GM12892 (cell line): ENCODE measurements at places on chromosomes 16 and 17.

GRCh38 chr16:46709469-46710005 lies 20.1 kb downstream of the ORC6 start:
- no peak for DNase-seq

GRCh38 chr17:38738007-38738662 lies 8.0 kb downstream of the CISD3 start:
- no peak for DNase-seq

- DNase-seq, result no peak
Measured at GRCh38 chr17:38549285-38549684, 56.5 kb downstream of the SRCIN1 start.

- no peak for DNase-seq
Measured at GRCh38 chr16:10652730-10653590, 41.8 kb downstream of the TEKT5 start.

DNA sequence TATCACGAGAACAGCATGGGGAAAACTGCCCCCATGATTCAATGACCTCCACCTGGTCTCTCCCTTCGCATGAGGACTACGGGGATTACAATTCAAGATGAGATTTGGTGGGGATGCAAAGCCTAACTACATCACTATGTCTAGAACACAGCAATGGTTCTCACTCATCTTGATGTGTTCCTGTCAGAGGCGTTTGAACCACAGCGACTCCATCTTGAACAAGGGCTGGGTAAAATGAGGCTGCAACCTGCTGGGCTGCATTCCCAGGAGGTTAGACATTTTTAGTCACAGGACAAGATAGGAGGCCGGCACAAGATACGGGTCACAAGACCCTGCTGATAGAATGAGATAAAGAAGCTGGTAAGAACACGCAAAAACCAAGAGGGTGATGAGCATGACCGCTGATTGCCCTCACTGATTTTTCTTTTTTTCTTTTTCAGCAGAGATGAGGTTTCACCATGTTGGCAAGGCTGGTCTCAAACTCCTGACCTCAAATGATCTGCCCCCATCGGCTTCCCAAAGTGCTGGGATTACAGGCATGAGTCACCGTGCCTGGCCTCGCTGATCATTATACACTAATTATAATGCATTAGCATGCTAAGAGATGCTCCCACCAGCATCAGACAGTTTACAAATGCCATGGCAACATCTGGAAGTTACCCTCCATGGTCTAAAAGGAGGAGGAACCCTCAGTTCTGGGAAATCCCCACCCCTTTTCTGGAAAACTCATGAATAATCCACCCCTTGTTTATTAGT lies 3.0 kb upstream of the PPY start:
- DNase-seq, result no peak

DNA sequence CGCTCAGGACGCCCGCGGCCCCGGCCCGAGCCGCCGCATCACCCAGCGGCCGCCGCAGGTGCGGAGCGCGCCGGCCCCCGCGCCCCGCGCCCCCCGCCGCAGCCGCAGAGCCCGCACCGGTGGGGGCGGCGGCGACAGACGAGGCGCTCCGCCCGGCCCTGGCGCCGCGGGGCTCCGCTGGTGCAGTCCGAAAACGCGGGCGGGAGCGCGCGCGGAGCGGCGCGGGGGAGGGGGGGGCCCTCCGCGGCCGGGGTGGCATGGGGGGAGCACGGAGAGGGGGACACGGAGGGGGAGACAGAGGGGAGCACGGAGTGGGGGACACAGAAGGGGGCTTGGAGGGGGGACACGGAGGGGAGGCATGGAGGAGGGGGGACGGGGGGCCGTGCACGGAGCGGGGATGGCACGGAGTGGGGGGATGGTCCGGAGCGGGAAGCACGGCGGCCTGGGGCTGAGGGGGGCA lies at the start of gene AATK:
TSS of gene AATK (minus strand) at position 189 of the 460 bp plus-strand sequence. CDS start 229 bp downstream, outside the sequence.
- no peak for DNase-seq

DNA sequence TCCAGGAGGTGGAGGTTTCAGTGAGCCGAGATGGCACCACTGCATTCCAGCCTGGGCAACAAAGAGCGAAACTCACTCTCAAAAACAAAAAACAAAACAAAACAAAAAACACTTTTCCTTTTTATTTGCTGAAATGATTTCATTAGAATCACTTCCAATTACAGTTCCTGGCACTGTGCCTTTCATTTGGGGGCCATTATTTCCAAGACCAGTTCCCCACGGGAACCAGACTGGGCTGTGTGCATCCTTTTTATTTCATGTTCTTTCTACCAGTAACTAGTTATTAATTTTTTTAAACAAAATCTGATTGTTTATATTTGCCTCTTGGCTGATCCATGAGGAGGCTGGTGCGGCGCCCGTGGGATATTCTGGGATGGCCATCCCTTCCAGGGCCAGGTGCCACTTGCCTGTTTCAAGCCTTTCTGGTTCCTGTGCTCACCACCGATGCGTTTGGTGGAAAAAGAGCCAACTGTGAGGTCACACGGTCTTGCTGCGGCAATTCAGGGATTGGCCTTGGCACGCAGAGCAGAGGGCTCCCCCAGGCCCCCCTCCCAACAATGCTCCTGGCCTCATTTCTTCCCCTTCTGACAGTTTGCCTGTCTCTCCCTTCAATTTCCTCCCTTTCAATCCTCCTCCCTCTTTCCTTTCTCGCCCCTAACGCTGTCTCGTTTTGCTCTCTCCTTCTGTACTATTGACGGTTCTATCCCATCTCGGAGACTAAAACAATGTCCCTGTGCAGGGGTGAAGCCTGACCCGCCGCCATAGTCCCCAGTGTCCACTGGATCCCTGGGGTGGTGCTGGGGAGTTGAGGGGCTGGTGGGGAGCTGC lies 13.4 kb downstream of the UBALD1 start:
- DNase-seq, result no peak

DNA sequence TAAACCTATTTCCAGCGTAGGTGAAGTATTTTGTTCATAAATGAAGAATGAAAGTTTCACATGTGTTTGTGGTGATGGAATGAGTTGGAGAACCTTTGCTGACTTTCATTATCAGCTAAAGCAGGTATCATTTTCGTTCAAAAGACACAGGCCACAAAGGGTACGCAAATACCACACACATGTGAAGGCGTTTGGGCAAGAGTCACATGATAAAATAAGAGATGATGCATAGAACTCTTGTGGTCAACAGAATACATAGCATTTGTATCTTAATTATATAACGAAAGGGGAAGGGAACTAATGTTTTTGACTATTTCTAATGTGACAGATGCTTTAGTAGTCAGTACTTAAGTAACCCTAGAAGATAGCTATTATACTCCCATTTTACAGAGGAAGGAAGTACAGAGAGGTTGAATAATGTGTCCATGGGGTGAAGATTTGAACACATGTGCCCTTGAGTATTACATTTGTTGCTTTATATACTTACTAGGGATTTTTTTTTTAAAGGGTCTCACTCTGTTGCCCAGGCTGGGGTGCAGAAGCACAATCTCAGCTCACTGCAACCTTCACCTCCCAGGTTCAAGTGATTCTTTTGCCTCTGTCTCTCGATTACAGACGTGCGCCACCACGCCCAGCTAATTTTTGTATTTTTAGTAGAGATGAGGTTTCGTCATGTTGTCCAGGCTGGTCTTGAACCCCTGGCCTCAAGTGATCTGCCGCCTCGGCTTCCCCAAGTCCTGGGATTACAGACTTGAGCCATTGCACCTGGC lies 4.8 kb downstream of the RPA1 start:
- peak; percentile 31 for DNase-seq
